ENCODE measurements at places on chromosomes 3 and 15. TPM values are rescaled to one million over a fixed set of nuclear protein-coding genes. Genes with fewer than 3 reads are reported as not detected.

KLF15 gene
- total RNA-seq = 21.9 TPM

CKMT1B gene
- 242 TPM for total RNA-seq

RHCG gene
- total RNA-seq = 0.98 TPM

MCF2L2 gene
- total RNA-seq = 2.7 TPM

ABHD17C gene
- total RNA-seq = 84.4 TPM

FSIP1 gene
- 4.1 TPM for total RNA-seq

GOLGA6L10 gene
- 3.1 TPM for total RNA-seq

CHRFAM7A gene
- 2.0 TPM for total RNA-seq

LMOD3 gene
- total RNA-seq = 0.13 TPM

SLC24A5 gene
- total RNA-seq = not detected

SERPINI2 gene
- not detected for total RNA-seq

GCSAM gene
- 0.41 TPM for total RNA-seq

ITGA11 gene
- total RNA-seq = 2.4 TPM

MYO5C gene
- 81.6 TPM for total RNA-seq

NME9 gene
- total RNA-seq = not detected

FGF7 gene
- 2.6 TPM for total RNA-seq

OR5K2 gene
- not detected for total RNA-seq

GCNT3 gene
- total RNA-seq = 426 TPM

CAPN3 gene
- total RNA-seq = 16.1 TPM

CPNE9 gene
- not detected for total RNA-seq

SLC24A1 gene
- total RNA-seq = 8.4 TPM

Data from mucosa of descending colon (tissue), 3 donors.